Hippocampal formation (tissue), 2 donors: ENCODE measurements at places on chromosomes 12 and 14.

GRCh38 chr12:65462484-65462883 lies 184.0 kb downstream of the MSRB3 start:
- DNase-seq = no peak

- DNase-seq = no peak
These were observed 11.3 kb downstream of the NOS1 start for GRCh38 chr12:117350140-117350539.

GRCh38 chr14:72129291-72129690 lies 197.1 kb downstream of the RGS6 start:
- DNase-seq = no peak

DNA sequence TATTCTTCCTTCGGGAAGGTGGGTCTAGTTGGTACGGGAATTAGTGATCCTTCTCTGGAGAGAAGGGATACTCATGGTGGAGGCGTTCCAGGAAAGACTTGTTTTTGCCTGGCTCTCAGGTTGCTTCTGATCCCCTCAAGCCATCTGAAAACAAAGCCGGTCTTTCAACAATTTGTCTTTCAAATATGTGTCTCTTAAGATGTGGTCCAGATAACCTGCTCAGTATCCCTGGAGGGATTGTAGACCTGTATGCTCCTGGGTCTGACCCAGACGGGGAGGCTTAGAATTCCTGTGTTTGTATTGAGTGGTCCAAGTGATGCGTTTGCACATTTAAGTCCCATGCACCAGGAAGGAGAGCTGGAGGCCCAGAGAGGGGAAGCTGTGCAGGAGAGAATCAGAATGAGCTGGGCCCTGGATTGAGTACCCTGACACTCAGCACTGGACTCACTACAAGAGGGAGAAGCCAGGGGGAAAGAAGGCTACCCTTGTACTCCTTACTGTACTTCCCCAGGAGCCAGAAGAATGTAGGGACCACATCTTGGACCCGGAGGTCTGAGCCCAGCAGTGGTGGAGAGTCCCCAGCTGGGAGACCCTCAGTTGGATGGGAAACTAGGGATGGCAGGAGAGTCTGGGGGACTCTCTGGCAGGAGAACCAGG lies 40.4 kb downstream of the ERH start:
- no peak for DNase-seq

DNA sequence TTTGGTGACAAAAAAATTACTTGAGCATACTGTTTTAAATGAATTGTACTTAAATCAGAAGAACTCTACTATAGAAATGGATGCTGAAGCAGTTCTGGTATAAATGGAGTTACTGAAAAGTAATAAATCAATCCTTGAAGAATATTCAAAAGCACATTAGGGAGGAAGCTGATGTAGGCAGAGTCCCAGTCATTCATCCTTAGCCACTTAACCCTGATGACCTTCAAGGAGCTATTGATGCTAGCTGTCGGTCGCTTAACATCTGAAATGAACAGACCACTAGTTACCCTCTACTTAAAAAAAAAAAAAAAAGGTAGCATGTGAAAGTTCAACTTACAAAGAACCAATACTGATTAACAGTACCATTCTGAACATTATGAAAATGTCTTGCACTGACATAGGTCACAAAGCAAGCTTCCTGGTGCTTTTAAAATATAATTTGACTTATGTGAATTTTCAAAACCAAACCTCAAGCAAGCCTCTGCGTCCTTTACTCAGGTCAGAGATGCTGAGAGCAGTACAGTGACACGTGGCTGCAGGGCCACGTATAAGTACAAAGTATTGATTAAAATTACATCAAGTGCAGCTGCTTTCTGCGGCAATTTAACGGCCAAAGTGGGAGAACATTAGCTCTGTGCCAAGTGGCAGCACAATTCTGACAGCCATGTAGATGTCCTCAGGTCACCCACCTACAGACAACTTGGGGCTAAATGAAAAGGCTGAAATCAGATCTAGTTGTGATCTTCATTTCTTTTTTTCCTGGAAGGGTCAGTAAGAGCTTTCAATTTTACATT lies 18.1 kb downstream of the PPM1H start:
- DNase-seq = no peak

DNA sequence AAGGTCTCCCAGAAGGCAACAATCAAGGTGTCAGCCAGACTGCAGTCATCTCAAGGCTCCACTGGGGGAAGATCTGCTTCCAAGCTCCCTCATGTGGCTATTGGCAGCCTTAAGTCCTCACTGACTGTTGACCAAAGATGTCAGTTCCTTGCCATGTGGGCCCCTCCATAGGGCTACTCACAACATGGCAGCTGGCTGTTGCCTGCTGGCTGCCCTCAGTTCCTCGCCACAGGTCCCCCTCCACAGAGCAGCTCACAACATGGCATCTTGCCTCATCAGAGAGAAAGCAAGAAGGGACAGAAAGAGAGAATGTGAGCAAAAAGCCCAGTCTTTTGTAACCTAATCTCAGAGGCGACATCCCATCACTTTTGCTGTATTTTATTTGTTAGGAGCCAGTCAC lies 34.4 kb upstream of the EGLN3 start:
- no peak for DNase-seq

GRCh38 chr12:103751600-103751999 lies 89.4 kb downstream of the NT5DC3 start:
- DNase-seq = no peak
